ENCODE measurements at places on chromosomes 13 and 19.

GRCh38 chr19:18597809-18598660 lies 8.6 kb downstream of the CRLF1 start:
- DNase-seq = no peak

DNA sequence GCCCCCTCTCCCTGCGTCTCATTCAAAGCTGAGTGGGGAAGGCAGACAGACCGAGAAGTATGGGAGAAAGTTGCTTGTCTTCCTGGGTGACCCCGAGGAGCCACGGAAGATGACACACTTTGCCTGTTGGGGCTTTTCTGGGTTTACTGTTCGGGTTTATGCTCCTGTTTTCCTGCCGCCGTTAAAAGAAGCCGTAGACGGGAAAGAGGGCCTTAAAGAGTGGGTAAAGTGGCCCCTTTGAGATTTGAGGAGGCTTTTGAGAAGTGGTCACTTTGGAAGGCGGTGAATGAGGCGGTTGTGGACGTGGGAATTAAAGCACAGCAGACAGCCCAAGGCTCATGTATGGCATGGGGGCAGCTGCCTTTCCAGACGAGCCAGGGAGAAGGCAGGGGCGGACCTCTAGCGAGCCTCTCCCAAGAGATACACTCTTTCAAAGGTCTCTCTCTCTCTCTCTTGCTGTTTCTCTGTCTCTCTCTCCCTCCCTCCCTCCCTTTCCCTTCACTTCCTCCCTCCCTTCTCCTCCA lies 493 bp upstream of the LHFPL6 start:
- DNase-seq = no peak

GRCh38 chr19:41649827-41650226 lies 23.0 kb upstream of the CEACAM4 start:
- no peak for DNase-seq

DNA sequence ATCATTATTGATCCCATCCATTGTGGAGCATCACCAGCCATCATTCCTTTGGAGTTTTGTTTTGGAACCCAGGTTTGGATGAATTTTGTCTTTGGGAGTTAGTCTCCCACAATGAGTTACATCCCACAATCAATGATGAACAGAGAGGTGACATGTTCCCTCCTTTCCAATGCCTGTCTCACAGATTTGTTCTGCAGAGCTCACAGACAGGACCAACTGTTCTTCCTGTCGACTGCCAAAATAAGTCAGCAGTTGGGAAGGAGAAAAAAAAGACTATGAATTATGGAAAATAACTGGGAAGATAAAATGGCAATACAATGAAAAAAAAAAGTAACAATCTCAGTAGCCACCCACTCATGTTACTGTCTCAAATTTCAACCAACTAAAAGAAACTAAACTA lies 489.1 kb downstream of the MYO16 start:
- no peak for DNase-seq

DNA sequence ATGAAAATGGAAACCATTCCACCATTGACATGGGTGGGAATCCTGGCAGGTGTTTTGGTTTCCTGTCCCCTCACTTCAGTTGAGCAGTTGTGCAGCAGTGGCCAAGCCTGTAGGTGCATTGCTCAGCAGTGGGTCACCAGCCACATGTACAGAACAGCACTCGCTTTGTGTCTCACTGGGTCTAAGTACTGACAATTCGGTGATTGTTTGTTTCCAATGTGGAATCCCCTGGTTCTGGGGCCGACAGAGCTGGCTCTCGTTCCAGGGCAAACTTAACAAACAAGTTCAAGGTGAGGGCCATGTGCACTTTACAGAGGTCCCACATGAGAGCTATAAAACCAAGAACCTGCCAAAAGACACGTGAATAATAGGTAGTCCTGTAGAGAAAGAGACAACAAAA lies 54.1 kb upstream of the SPATA13 start:
- DNase-seq = no peak

GRCh38 chr19:32863841-32864240 lies 5.7 kb downstream of the SLC7A9 start:
- DNase-seq = no peak

GRCh38 chr13:101627556-101627943 lies 175.1 kb downstream of the ITGBL1 start:
- DNase-seq = no peak

DNA sequence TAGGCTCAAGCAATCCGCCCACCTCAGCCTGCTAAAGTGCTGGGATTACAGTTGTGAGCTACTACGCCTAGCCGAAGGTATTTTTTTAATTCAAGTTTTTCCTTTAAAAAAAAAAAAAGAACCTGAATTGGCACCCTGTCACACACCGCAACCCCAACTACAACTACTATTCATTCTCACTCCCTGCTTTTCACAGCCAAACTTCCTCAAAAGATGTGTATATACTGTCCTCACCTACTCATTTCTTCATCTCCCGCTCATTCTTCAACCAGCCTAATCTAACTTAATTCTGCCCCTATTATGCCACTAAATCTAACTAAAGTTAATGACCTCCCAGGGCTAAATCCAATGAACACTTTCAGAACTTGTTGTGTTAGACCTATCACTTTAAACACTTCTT lies 12.7 kb upstream of the WBP4 start:
- no peak for DNase-seq

- DNase-seq = no peak
Observed at GRCh38 chr13:32530841-32531253, 7.7 kb downstream of the N4BP2L2 start.

DNA sequence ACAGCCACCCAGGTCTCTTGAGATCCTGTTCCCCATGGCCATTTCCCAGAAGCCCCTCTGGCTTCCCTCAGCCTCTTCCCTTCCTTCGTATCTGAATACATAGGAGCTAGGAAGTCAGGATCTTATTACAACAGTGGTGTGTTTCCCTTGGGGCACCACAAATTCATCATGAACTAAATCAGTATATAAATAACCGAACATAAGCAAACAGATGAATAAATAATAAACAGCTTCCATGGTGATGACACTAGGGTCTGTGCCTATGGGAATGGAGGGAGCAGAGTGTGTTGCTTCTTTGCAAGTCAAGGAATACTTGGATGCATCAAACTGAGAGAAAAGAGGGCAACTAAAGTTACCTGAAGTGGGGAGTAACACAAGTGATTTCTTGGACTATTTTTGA lies 527.6 kb downstream of the LMO7 start:
- DNase-seq = no peak

DNA sequence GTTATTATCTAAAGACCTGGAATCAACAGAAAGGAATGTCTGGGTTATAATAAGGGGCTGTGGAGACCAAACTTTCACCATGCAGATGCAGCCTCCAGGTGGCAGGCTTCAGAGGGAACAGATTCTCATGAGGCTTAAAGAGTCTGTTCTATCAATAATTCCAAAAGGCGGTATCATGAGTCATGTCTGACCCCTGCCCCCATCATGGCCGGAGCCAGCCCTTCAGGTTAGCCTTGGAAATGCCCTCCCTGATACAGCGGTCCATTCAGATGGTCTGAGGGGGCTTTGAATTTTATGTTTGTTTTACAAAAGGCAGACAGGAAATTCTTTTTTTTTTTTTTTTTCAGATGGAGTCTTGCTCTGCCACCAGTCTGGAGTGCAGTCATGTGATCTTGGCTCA lies 21.7 kb upstream of the LAMP1 start:
- DNase-seq = peak; percentile 37

DNA sequence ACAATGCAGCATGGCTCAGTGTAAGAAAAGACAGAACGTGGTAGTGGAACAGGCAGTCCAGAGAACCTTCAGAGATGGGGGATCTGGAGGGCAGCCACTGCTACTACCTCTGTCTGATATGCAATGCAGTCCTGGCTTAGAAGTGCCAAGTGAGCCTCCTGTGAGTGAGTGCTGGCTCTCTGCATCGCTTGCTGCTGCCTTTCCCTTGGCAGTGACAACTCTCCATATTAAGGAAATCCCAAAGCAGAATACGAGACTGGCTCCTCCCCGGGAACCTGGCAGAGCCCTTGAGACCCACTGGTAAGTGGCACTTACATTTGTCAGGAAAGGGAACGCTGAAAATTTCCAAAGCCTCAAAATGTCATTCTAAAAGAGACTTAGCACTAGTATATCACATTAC lies 7.5 kb downstream of the DOCK9 start:
- DNase-seq = no peak

- DNase-seq = no peak
Observed at GRCh38 chr13:53342623-53343360, 314.2 kb downstream of the OLFM4 start.

DNA sequence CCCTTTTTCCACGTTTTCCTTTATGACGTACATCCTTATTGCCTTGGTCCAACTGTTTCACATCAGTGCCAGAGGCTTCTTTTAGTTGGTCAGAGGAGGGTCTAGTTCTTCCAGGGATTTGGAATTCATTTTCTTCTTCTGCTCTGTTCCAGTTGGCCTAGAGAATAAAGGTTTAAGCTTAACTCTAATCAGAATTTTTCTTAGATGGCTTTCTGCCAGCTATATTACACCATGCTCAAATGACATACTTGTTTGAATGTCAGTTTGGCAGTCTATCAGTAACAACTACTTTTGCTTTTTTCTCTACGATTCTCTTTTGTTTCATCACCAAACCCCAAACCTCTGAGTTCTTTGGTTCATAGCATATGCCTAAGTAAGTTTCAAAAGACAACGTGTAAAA lies 16.8 kb downstream of the SPART start:
- no peak for DNase-seq

- no peak for DNase-seq
Observed at GRCh38 chr13:39451860-39452301, 151.1 kb downstream of the LHFPL6 start.

- DNase-seq = no peak
Observed at GRCh38 chr13:43782686-43783085, 4.1 kb downstream of the ENOX1 start.

DNA sequence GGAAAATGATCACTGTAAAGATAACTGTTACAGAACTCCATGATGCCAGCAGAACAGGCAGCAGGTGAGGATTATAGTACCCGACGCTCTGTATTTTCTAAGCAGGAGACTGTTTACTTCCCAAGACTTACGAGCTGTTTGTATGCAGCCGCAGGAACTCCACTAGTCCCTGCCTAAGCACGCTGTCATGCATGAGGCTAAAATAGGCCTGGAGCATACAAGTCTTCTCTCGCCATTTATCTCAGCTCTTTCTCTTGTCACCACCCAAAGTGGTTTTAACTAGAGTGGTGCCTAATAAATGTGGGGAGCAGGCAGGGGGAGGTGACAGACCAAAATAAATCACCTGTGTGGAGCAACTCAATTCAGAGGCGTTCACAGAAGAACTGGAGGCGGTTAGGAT lies 175.8 kb downstream of the TDRD3 start:
- no peak for DNase-seq

DNA sequence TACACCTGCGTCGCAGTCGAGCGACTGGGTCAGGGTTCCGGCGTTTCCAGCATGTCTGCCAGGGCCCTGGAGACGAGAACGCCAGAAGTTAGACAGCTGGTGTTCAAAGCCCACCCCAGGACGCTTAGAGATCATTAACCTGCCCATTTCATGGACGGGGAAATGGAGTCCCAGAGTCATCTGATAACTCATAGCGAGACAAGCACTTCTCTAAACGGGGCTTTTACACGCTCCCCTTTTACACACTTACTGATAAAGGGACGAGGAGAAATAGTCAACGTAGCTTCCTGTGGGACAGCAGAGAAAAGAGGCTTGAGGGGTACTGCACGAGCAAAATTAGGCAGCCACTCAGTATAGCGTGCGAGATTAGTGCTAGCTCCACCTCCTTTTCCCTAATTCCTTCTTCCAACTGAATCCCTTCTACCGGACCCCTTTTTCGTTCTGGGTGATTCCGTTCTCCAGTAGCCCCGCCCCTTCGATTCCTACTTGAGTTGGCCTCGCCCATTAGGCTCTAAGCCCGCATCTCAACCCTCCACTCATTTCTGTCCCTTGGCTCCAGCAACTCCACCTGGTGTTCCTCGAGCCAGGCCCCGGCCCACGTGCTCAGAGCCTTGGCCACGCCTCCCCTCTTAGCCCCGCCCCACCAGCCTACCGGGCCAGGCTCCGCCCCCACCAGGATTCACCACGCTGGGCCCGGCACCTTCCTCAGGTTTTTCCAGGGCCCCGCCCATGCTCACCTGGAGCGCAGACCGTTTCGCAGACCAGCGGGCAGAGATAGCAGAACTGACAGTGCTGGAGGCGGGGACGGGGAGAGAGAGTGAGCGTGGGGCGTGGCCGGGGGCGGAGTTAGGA lies 3.7 kb downstream of the HRC start:
- DNase-seq = no peak

GRCh38 chr19:40219721-40220276 lies 1.6 kb upstream of the TTC9B start:
- DNase-seq = no peak

- no peak for DNase-seq
Observed at GRCh38 chr19:16375157-16375935, 50.7 kb downstream of the KLF2 start.

- DNase-seq = no peak
Observed at GRCh38 chr13:25453850-25454365, 82.1 kb downstream of the ATP8A2 start.

- no peak for DNase-seq
Observed at GRCh38 chr13:50544211-50544610, 299.3 kb downstream of the DLEU7 start.

GRCh38 chr13:105465251-105465650 lies 1070.2 kb downstream of the EFNB2 start:
- no peak for DNase-seq

- DNase-seq = no peak
Observed at GRCh38 chr13:92463134-92463533, 763.5 kb upstream of the GPC6 start.

- no peak for DNase-seq
Observed at GRCh38 chr19:41297628-41298347, 12.2 kb upstream of the CCDC97 start.

DNA sequence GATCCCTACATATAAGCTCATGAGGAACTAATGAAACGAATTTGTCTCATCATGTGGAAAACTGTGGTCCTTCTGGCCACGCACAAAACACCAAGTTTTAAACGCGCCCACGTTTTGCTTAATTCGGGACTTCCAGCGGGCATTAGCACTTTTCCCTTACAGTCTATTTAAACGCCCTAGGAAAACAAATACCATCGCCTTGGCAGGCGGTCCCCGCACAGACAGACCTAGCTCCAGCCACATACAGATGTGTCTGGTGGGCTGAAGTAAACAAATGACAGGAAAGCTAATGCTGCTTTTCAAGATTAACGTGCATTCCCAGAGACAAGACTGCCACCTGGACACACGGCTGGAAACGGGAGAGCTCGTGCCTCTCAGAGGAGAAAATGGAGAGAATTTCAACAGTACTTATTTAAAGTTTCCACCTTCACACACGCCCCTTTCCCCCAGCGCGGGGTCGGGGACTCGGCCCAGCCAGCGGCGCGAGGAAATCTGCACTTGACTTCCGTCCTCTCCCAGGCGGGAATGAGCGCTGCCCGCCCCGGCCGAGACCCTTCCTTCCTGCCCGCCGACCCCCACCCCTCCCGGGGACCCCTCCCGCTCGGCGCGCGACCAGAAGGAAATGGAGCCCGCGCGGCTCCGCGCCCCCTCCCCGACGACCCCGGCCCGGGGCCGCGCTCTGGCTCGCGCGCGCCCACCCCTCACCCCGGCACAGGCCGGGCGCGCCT lies 931 bp downstream of the USP12 start:
- DNase-seq = peak; percentile 28

- no peak for DNase-seq
Observed at GRCh38 chr19:29393915-29394460, 131.8 kb upstream of the VSTM2B start.

- no peak for DNase-seq
Observed at GRCh38 chr19:56637976-56638555, 4.9 kb upstream of the SMIM17 start.

All from CD8-positive, alpha-beta memory T cell (primary cell).